ENCODE measurements at places on chromosomes 6 and 20.
A peak's percentile ranks its signal among the peaks of the same experiment; 100 is the strongest.

DNA sequence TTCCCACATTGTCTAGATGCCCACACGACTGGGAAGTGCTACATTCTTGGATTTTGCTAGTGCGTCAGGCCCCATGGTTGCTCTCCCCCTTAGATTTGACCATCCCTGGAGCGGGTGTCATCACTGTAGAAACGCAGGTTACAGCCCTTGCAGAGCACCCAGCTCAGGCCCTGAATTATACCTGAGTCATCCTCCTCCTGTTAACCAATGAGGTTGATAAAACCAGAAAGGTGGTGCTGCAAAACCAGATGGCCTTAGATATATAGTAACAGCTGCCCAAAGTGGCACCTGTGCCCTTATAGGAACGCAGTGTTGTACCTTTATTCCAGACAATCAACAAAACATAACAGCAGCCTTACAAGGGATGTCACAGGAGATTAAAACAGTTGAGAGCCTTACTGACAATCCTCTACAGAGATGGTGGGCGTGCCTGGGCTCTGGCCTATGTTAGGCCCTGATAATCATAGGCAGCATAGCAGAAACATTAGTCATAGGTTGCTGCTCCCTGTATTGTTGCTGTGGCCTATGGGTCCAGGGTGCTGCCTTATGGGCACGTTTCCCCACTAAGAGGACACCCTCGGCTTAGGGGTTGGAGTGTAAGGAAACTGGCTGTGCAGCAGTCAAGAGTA is 33.6 kb upstream of the HSF2 start:
- DNase-seq: no peak

GRCh38 chr6:100084316-100084990 is 90.4 kb upstream of the MCHR2 start:
- no peak for DNase-seq

GRCh38 chr6:85273046-85273445 is 176.8 kb upstream of the NT5E start:
- no peak for DNase-seq

GRCh38 chr20:53149148-53149889 is 177.2 kb downstream of the TSHZ2 start:
- DNase-seq: no peak

- no peak for DNase-seq
Observed at GRCh38 chr6:105886814-105887544, 199.2 kb upstream of the PRDM1 start.

DNA sequence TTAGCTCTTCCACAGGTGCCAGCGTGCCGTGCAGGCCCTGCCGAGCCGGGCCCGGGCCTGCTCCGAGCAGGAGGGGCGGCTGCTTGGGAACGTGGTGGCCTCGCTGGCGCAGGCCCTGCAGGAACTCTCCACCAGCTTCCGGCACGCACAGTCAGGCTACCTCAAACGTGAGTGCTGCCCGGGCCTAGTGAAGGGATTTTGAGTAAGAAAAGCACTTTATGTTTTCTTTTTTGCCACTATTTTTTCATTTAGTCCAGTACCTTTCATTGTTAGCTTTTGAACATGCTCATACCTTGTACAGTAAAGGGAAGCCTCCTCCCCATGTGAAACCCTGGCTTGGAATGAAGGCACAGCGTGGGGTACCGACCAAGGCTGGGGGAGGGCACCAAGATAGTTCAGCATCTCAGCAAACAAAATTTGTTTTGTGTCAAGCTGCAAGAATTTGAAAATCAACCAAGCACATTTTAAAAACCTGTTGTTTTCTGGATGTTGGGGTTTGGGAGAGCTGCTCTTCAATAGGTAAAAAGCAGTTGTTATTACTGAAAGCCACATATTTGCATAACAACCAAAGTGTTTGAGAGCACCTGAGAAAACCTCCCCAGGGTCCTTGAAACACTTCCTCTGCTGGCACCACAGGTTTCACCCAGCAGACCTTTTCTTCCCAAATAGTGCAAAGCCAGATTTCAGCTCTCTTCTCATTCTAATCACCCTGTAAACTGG is 18.4 kb downstream of the STX16 start:
- peak; percentile 53 for DNase-seq

- DNase-seq: no peak
Observed at GRCh38 chr6:98486057-98486456, 348.3 kb upstream of the POU3F2 start.

DNA sequence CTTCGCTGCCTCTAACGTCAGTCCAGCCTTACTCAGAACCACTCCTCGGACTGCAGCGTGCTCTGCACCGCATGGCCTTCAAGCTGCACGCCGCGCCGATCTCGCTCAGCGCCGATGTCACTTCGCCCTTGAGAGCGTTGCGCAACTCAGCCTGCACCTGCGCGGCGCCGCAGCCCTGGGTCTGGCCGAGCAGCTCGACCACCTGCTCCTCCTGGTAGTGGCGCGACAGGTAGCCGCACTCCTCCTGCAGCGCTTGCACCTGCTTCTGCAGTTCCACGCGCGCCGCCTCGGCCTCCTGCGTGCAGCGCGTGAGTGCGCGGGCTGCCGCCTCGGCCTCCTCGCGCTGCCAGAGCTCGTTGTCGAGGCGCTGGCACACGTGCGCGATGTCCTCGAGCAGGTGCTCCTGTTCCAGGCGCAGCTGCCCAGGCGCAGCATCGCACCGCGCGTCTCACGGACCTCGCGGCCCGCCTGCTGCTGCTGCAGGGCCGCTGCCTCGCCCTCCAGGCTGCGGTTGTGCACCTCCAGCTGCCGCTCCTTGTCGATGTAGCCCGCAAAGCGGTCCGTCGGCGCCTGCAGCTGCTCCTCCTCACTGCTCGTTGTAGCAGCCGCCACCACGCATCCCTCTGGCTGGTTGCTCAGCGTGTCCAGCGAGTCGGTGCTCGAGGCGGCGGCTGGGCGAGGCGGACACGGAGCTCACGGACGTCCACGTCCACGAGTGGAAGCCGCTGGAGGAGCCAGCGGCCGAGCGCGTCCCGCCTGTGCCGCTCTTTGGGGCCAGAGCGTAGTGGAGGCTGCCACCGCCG is 380.6 kb upstream of the CHD6 start:
- no peak for DNase-seq

GRCh38 chr20:45878076-45878761 is 2.8 kb upstream of the ZSWIM1 start:
- DNase-seq: no peak

GRCh38 chr6:16337295-16337975 is 99.0 kb downstream of the GMPR start:
- DNase-seq: no peak

GRCh38 chr6:4291453-4292403 is 156.4 kb upstream of the ECI2 start:
- DNase-seq: no peak

DNA sequence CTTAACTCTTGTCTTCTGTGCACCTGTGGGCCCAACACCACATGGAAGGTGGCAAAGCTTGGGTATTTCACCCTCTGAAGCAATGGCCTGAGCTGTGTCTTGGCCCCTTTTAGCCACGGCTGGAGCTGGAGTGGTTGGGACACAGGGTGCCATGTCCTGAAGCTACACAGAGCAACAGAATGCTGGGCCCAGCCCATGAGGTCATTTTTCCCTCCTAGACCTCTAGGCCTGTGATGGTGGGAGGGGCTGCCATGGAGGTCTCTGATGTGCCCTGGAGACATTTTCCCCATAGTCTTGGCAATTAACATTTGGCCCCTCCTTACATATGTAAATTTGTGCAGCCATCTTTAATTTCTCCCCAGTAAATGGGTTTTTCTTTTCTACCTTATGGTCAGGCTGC is 620.8 kb downstream of the RFPL4B start:
- DNase-seq: no peak
